ENCODE measurements at places on chromosomes 16 and 17. TPM values are rescaled to one million over a fixed set of nuclear protein-coding genes. Genes with fewer than 3 reads are reported as not detected.

The MT4 gene
- not detected for total RNA-seq

The MYH1 gene
- not detected for total RNA-seq

The MPP2 gene
- 3.5 TPM for total RNA-seq

The TMEM100 gene
- 0.10 TPM for total RNA-seq

The TP53TG3B gene
- 0.18 TPM for total RNA-seq

The MT1H gene
- total RNA-seq: not detected

The PYDC1 gene
- not detected for total RNA-seq

The CD300H gene
- not detected for total RNA-seq

DNA sequence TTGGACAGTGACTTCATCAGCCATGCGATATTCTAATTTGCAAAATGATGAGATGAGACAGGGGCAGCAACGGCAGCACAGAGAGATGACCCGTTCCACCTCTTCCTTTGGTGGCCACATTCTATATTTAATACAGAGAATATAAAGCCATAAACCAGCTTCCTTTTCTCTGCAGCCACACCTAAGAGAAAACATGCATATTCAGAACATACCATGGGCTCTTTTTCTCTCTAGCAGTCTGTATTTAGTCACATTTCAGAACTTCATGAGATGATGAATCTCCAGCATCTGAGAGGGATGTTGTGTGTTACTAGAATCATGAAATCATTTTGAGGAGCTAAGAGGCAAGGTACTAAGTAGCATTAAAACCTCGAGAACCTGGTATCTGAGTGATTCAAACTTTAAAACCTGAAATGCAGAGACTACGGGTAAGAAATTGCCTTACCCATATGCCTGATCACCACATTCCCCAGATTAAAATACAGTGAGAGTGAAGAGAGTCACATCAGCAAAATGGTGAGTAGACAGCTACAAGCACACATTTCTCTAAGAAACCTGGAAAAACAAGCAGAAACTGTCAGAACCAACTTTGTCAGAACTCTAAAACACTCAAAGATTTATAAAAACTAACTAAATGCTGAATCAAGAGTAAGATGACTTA is 55.5 kb upstream of the CPHXL start:
- DNase-seq: no peak

GRCh38 chr16:10652730-10653590 is 41.8 kb downstream of the TEKT5 start:
- no peak for DNase-seq

DNA sequence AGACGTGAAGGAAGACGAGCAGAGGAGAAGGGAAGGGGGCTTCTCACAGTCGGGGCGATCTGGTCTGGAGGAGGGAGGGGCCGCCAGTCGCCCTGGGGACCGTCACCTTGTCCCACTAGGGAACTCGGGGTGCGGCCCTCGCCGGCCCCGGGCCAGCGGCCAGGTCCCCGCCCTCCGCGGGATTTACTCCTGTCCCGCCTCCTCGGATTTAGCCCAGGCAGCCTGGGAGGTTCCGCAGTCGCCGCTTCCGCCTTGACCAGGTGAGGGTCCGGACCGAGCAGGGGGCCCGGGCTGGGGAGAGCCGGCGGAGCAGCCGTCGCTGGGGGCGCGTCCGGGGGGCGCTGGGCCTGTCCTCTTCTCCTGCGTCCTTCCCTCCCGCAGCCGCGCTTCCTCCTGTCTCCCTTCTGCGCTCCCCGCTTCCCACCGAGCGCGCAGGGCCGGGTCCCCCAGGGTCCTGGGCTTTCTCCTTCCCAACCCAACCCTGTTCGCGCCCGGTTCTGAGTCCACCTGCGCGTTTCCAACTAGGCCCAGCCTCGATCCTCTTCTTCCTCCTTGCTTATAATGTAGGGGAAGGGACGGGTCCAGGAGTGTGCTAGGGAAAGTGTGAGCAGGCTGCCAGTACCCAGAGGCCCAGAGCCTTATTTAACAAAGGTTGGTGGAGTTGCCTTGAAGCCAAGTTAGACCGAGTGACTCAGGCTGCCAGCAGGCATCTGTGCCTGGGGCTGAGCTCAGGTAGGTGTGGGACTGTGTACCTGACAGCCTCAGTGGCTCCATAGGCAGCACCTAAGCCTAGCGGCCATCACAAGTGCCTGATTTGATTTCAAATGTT is at the start of gene TNK1:
TNK1 (plus strand) TSS at position 235 of the 829 bp plus-strand sequence. CDS start 1,838 bp downstream, outside the sequence.
- DNase-seq: no peak

- no peak for DNase-seq
Observed at GRCh38 chr17:3894188-3894587, 1.3 kb upstream of the CAMKK1 start.

GRCh38 chr17:64494121-64494520 is 2.7 kb downstream of the POLG2 start:
- no peak for DNase-seq

GRCh38 chr17:40936437-40936971 is 942 bp downstream of the KRT23 start:
- DNase-seq: no peak

- DNase-seq: no peak
Observed at GRCh38 chr16:84766978-84767773, 52.6 kb upstream of the CRISPLD2 start.

- DNase-seq: no peak
Observed at GRCh38 chr16:50434872-50435478, 66.2 kb upstream of the BRD7 start.

DNA sequence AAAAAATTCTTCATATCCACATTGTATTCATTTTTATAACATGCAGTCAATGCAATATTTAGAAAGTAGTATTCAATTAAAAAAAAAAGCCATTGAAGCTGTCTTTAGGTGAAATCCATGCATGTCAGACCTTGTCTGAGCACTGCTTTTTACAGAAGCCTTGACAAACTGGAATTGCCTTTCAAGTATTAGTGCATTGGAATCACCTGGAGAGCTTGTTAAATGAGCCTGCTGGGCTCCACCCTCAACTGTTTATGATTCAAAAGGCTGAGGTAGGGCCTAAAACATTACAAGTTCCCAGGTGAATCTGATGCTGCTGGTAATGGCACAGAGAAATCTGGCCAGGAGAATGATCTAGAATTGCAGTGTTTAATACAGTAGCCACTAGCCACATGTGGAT is 85.8 kb downstream of the HIC1 start:
- no peak for DNase-seq

- DNase-seq: no peak
Observed at GRCh38 chr16:52496051-52496876, 50.7 kb downstream of the TOX3 start.

DNA sequence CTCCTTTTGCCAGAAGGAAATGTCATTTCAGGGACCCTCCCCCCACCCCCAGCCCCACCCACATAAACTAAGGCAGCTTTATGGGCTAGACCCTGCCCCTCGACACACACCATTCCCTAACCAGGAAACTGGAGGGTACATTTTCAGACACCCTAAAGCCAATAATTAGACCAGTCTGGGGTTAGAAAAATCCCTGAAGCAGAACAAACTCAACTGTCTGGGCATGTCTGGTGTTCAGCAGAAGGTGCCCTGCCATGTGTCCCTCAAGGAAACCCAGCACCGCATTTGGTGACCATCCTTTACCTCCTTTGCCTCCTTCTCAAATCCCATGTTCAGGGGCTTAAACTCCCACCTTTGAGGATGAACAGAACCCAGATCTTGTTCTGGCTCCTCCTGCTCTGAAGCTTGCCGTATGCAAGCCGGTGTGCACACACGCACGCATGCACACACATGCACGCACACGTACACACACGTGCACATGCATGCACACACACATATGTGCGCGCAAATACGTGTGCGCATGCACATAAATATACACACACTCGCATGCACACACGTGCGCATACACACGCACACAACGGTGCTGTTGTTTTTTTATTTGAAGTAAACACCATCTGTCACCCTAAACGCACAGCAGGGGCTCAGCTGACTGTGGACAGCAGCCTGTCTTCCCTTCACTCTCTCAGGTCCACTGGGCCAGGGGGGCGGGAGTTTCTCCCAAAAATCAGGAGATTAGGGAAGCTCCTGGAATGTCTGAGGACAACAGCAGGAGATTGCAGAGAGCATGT is 156.8 kb upstream of the TNRC6C start:
- no peak for DNase-seq

GRCh38 chr17:74992223-74992622 is 4.8 kb downstream of the CDR2L start:
- no peak for DNase-seq

- DNase-seq: no peak
Observed at GRCh38 chr17:44901411-44901921, 2.2 kb upstream of the EFTUD2 start.

DNA sequence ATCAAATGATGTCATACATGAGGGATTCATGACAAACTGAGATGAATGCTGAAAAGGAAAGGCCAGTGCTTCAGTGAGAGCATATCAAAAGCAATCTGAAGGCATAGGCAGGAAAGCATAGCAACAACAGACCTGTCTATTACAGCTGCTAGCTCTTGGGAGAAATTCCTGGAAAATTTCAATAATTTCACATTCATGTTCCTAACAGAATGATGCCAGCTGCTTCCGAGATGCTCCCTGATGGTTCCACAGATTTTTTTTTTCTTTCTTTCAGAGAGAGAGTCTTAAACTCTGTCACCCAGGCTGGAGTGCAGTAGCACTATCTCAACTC is 50.3 kb upstream of the CLEC3A start:
- no peak for DNase-seq

- no peak for DNase-seq
Observed at GRCh38 chr17:77440560-77440981, 299.8 kb downstream of the SEC14L1 start.

DNA sequence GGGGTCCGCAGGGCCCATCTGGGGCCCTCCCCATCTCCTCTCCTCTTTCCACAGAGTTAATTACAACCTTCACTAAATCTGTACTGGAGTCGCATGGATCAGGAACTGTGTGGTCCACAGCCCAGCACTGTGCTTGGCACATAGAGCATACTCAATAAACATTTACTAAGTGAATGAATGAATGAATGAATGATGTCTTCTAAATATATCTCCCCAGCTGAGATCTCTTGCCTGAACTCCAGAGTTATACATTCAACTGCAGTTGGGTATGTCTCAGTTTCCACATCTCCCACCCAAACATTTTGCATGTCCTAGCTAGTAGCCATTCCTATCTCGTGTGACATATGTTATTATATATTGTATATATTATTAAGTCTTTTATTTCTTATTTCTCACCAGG is 28.7 kb upstream of the IL21R start:
- no peak for DNase-seq

DNA sequence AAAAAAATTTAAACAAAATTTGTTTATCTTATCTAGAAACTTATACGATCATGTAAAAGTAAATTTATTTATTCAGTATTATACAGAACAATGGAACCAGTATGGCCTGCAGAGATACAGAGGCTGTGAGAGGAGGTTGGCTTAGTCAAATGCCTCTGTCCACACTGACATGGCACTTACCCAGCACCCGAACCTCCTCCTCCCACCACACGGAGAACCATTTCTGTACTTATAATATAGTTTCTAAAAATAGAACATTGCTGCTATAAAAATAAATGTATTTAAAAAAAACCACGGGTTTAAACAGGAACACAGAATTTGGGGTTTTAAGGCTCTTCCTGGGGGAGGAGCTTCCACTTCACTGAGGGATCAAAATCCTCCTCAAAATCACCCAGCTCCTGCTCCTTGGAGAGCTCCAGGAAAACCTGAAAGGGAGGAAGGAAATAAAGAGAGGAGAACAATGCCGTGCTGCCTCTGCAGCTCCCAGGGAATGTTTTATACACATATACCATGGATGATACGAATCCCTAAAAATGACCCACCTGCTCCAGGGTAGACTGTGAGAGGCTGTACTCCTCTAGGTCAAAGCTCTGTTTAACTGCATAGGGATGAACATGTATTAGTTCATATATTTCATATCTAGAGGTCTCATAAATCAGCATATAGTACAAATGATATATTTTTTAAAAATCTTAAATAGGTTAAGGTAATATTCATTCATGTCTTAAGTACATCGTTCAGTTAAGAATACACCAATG is 87.3 kb downstream of the ABCA8 start:
- DNase-seq: no peak

DNA sequence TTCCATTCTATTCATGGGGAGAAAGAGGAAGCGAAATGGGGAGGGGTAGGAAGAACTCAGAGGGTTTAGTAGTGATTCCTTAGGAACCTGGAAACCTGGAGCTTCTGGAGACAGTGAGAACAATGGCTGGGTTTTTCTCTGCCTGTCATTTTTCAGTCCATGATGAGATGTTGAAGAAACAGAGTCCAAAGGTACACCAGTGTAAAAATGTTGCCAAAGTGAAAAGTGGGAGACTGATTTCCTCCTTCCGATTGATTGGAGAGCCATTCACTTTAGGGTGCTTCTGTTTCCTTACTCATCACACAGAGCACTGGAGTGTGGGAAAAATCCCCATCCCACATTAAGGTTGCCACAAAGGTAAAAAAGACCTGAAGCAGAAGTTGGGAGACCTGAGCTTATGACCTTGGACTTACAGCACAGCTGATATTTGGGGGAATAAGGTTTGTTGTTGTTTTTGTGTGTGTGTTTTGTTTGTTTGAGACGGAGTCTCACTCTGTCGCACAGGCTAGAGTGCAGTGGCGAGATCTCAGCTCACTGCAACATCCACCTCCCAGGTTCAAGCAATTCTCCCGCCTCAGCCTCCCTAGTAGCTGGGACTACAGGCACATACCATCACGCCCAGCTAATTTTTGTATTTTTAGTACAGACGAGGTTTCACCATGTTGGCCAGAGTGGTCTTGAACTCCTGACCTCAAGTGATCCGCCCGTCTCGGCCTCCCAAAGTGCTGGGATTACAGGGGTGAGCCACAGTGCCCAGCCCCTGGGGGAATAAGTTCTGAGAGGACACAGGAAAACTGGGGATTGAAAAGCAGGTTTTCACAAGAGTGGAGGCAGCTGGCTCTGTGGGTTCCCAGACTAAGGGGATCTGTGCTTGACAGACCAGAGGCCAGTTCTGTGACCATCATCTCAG is 1.4 kb upstream of the DHX8 start:
- no peak for DNase-seq

- DNase-seq: no peak
Observed at GRCh38 chr16:50282010-50282538, 15.7 kb downstream of the ADCY7 start.

DNA sequence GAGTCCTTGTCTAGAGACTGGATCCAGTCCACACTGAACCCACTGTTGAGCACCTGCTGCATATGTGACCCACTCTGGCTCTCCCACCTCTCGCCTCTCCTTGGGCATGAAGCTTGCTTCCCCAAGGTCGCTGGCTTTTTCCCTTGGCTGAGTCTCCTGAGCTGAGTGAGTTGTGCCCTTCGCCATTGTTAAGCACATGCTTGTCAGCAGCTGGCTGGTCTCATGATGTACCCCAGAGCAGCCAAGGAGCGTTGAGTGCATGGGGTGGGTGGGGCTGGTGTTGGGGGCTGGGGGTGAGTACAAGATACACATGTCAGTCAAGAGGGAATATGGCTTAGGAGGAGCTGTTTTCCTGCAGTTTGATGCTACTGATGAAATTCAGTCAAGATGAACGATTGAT is 165.6 kb downstream of the SNX29 start:
- DNase-seq: no peak

GRCh38 chr16:67858500-67858899 is 11.0 kb upstream of the CENPT start:
- no peak for DNase-seq

All from Panc1 (cell line).